Fibroblast of gingiva (primary cell): ENCODE measurements at places on chromosomes 6 and 20.

DNA sequence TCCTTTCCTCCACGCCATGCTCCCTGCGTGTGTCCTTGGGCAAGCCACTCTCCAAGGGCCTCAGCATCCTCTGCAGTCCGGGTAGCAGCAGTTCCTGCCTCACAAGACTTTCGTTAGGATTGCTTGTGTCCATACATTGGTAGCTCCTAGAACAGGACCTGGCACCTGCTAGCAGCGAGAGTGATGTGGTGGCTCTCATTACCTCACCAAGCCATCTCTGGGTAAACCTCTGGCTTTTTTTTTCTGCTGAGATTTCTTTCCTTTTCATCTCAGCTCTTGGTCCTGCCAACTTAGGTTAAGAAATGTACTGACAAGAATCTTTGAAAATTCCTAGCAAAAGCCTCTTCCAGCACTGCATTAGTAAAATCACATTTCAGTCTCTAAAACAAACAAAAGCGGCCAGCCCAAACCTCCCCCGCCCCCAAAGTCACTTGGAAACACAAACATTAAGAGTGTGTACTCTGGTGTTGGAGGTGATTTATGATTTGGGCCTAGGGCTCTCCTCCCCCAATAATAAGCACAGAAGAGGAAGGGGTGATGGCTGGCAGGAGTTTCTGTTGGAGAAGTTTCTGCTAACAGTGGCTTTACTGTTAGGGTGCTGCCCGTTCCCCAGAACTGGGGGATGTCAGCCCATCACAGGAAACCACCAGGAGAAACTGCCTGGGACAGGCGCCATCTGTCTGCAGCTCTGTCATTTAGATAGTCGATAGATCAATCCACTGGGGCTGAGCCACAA is 199.2 kb downstream of the CD83 start:
- DNase-seq, result no peak

DNA sequence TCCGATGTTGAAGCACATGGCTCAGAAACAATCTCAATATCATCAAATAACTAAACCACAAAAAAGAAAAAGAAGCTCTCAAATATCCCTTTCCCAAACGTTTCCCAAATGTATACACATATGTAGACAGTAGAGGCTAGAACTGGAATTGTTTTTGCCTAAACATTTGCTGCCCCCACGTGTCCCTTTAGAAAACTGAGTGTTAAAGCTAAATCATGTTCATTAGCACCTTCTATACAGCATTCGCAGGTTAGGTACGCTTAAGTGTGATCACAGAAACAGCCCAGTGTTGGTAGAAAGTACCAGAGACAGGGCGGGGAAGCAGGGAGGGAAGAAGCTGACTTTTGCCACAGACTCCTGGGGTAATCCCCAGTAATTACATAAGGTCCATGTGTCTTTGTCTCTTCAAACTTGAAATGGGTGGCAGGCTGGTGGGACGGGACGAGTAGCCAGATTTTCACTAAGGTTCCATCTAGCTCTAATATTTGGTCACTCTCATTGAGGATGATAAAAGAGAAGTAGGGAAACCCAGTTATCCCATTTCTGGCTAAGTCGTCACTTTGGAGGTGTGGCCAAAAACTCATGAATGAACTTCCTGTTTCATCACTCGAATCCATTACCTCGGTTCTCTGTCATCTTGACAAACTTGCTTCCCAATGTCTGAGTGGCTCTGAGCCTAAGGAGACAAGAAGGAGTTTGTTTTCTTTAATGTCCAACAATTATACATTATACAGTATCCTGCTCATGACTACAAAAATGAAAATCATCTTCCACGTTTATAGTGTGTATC is 15.0 kb upstream of the TFAP2A start:
- DNase-seq, result peak; percentile 42

DNA sequence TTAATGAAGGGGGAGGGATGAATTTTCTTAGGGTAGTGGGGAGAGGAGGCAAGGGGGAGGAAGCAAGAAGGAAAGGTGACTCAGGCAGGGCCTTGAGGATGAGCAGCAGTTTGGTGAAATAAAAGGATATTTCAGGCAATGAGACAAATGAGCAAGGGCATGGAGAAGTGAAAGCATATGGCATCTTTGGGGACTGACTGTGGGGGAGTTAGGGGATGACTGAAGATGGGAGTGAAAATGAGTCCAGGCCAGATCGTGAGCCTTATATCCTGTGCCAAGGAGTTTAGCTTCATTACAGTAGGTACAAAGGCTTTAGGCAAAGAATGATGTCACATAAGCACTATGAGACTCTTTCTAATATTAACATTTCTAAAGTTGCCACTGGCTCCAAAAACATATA is 51.9 kb downstream of the ILRUN start:
- DNase-seq, result no peak

DNA sequence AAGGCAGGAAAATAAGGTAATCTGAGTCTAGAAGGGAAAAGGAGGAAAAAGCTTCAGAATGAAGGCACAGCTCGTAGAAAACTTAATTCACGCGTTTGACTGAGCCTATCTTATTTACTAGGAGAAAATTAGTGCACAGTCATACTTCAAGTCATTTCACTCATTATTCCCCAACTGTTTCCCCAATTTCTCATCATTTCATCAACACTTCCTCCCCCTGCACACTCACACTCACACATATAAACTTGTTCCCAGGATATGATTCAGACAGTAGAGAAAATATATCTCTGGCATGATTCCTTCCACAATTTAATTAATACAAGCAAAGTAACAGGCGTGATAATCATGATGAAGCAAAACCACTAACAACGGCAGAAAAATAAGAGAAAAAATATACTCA is 94.5 kb upstream of the F13A1 start:
- DNase-seq, result no peak

GRCh38 chr6:130377915-130378314 is 12.1 kb downstream of the TMEM200A start:
- no peak for DNase-seq

DNA sequence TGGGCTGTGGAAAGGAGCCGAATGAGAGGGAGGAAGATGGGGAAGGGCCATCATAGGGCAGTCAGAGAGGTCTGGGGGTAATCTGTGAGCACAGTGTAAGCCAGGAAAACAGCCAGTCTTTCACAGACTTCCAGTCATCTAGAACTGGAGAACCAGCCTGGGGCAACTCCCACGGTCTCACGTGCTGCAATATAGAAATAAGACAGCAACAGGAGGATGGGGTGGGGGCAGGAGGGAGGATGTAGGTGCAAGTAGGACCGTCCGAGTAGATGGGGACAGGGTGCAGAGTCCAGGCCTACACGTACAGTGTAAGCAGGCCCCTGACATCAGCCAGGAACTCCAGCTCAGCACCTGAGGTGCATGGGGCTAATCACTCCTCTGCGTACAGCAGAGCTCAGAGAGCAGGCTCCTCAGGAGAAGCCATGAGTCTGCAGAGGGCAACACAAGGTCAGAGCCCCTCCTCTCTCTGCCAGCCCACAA is 58.2 kb upstream of the TNFAIP3 start:
- no peak for DNase-seq

GRCh38 chr20:11128721-11129120 is 454.9 kb upstream of the JAG1 start:
- no peak for DNase-seq

DNA sequence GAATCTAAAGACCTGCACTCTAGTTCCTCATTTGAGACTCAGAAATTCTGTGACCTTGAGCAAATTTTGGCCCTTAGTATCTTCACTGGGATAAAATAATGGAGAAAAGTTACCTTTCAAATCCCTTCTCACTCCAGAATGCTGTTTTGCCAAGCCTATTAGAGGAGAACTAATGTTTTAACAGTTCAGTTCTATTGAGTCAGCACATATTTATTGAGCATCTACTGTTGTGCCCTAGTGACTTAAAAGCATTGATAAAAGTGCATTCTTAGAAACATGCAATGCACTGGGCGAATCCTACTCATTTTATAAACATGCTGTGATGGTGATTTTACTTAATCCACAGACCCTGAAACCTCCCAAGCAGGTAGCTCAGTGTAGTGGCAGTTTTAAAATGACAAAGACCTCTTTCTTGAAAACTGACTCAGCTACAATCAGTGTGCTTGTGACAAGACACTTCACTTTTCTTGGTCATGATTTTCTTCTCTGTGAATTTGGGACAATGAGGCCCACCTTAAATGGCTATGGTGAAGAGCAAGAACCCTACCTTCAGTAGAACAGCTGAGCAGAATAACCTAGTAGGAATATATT is 312.0 kb downstream of the ALDH8A1 start:
- no peak for DNase-seq

DNA sequence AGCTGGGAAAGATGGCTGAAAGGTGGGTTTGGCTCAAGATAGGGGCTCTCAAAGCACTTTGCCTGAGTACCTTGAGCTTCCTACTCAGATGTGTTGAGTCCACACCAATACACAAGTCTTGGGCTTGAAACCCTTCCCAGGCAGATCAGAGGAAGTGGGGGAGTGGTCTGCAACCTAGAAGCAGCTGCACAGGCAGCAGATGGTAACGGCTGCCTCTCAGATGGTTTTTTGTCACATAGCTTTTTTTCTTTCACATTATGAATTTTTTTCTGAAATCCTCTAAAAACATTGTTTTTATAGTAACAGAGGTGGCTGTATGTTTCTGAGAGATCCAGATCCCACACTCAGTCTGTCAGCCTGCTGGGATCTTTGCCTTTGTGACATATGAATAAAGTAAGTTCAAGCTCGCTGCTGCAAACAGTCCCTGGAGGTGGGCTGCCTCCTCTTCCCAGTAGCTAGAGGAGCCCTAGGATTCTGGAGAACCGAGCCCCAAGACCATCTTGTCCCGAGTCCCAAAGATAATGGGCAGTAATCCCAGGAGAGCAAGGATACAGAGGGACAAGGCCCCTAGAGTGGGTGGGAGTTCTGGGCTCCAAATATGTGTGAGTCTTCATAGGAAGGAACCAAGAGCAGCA is 97.1 kb upstream of the TOP1 start:
- no peak for DNase-seq

GRCh38 chr6:136059308-136059707 is 190.8 kb downstream of the MTFR2 start:
- no peak for DNase-seq
